ENCODE measurements at places on chromosomes 3 and 15. TPM values are rescaled to one million over a fixed set of nuclear protein-coding genes. Genes with fewer than 3 reads are reported as not detected.

FEZF2 gene
- total RNA-seq = not detected

CD200R1 gene
- total RNA-seq = 6.4 TPM

AADAC gene
- total RNA-seq = not detected

DNA sequence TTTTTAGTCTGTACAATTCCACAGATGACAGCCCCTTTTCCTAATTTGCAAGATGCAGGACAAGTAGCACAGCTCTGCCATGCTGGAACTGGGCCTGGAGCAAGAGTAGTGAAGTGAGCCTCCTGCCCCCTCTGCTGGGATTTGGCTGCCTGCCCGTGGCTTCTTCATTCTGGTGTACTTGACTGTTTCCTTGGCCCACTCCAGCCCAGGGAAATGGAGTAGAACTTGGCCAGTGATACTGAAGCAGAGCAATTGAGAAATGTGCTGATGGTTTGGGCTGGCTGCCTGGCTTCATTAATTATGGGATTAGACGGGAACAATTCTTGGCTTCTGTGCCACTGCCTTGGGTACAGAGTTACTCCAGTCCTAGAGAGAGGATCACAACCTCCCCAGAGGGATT is 2.8 kb downstream of the GPD1L start:
- peaks cover 67% of the 10 kb centered on the region for H3K4me1 ChIP-seq
- H3K36me3 ChIP-seq = peaks cover 34% of the 10 kb centered on the region
- no peaks in the 10 kb centered on the region for H3K27me3 ChIP-seq
- H3K27ac ChIP-seq = no peak overlapping the region
- DNase-seq = no peak
- H3K4me3 ChIP-seq = no peak overlapping the region

DNA sequence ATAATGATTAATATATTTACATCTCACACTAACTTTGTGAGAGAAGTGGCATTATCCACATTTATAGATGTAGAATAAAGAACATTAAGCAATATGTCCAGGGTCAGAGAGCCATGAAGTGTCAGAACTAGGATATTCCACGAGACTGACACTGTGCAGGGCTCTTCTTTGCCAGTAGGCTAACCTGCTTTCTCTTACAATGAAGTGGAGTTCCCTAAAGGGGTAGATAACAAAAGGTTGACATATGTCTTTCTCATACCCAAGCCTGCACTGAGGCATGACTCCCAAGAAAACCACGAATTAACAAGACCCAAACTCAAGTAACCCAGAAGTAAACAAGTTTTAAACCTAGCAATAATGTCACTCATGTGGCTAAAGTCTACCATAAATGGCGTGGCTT is 191.5 kb upstream of the SLC2A2 start:
- H3K4me1 ChIP-seq = peaks cover 8% of the 10 kb centered on the region
- H3K36me3 ChIP-seq = no peaks in the 10 kb centered on the region
- no peak overlapping the region for H3K4me3 ChIP-seq
- H3K27ac ChIP-seq = no peak overlapping the region

- DNase-seq = no peak
- H3K27me3 ChIP-seq = no peaks in the 10 kb centered on the region
- H3K36me3 ChIP-seq = peaks cover 72% of the 10 kb centered on the region
- H3K4me3 ChIP-seq = no peak overlapping the region
- H3K27ac ChIP-seq = peak overlapping the region; percentile 1
- H3K4me1 ChIP-seq = peaks cover 57% of the 10 kb centered on the region
These were observed 41.6 kb downstream of the TRANK1 start for GRCh38 chr3:36903119-36903882.

FAM81A gene
- 4.7 TPM for total RNA-seq

DNA sequence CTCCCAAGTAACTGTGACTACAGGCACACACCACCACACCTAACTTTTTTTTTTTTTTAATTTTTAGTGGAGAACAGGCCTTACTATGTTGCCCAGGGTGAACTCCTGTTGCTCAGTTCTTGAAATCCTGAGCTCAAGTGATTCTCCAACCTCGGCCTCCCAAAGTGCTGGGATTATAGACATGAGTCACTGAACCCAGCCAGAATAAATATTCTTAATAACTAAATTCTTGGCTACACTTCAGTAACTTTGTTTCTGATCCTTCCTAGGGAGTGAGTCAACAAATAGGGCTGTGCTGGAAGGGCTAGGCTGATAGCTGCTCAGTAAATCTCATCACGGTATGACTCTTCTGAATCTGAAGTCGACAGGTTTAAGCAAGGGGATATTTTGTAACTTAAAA is 56.6 kb downstream of the P3H2 start:
- no peaks in the 10 kb centered on the region for H3K36me3 ChIP-seq
- H3K27ac ChIP-seq = no peak overlapping the region
- no peaks in the 10 kb centered on the region for H3K27me3 ChIP-seq
- H3K4me3 ChIP-seq = no peak overlapping the region

DNA sequence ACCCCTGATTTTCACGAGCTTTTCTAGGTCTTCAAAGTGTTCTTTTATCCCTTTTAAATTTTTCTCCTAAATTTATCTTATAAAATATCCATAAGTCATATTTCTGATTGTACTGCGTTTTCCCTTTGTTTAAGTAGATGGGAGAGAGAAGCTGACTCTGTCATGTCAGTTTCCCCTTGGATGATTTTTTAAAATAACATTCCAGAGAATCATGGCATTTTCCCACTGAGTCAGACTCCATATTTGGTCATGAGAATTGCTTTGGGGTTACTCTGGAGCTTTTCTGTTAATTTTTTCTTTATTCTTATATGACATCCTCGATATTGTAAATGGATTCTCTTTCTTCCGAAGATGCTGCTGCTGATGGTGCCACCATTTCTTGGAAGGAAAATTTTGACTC is 28.6 kb upstream of the UMPS start:
- no peaks in the 10 kb centered on the region for H3K4me1 ChIP-seq
- no peak overlapping the region for H3K27ac ChIP-seq
- no peak overlapping the region for H3K4me3 ChIP-seq
- peaks cover 37% of the 10 kb centered on the region for H3K27me3 ChIP-seq
- H3K36me3 ChIP-seq = no peaks in the 10 kb centered on the region
- no peak for DNase-seq

GRCh38 chr15:42279234-42279723 is 6.0 kb upstream of the TMEM87A start:
- DNase-seq = no peak
- peaks cover 4% of the 10 kb centered on the region for H3K36me3 ChIP-seq
- H3K27me3 ChIP-seq = no peaks in the 10 kb centered on the region
- no peak overlapping the region for H3K27ac ChIP-seq
- H3K4me1 ChIP-seq = peaks cover 19% of the 10 kb centered on the region

All from activated CD8-positive, alpha-beta T cell treated with anti-CD3 and anti-CD28 coated beads, Interleukin-2, amount 10 ng/mL, durations not matched to agents 7 days and 5 days (primary cell).